ENCODE measurements at places on chromosomes 2 and 18.

DNA sequence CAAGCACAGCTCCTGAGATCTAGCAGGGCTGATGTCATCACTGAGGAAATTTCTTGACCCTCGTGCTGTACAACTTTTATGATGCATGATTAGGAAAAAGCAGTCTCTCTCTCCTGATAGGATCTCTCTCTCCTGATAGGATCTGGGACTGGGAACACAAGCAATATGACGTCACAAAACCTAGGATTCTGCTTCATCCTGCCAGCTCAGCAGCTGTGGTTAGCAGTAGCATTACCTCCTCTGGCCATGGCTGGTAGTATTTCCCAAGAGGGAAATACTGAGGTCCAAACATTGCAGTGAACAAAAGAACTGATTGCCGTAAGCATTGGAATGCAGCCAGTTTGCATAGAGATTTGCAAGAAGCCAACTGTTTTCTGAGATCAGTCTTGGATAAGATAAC lies 521.2 kb upstream of the POU3F3 start:
- no peak for DNase-seq

- no peak for DNase-seq
These were observed 961.5 kb upstream of the ZEB2 start for GRCh38 chr2:145481334-145481922.

- no peak for DNase-seq
These were observed 31.5 kb downstream of the LBH start for GRCh38 chr2:30262716-30263309.

- no peak for DNase-seq
These were observed 68.3 kb upstream of the MYT1L start for GRCh38 chr2:2399396-2399795.

DNA sequence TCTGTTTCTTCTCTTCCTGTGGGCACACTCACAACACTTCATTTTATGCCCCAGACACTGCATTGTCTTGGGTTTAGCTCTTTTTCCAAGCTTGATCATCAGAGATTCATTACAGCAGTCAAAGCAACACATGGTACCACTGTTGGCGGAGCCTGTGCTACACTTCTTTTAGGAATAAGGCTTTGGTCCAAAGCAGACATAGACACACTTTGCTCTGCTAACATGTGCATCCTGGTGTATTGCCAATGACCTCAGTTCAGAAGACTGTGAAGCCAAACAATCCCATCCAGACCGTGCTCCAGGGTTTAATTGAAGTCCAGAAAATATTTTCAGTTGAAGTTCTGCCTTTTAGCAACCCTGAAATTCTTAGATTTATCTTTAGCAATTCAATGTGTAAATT lies 354.6 kb upstream of the RAB12 start:
- DNase-seq = no peak

- DNase-seq = no peak
These were observed 325.4 kb downstream of the SPAG16 start for GRCh38 chr2:213609570-213610170.
